ENCODE measurements at places on chromosomes 6 and 20. TPM values are rescaled to one million over a fixed set of nuclear protein-coding genes. Genes with fewer than 3 reads are reported as not detected.

DNA sequence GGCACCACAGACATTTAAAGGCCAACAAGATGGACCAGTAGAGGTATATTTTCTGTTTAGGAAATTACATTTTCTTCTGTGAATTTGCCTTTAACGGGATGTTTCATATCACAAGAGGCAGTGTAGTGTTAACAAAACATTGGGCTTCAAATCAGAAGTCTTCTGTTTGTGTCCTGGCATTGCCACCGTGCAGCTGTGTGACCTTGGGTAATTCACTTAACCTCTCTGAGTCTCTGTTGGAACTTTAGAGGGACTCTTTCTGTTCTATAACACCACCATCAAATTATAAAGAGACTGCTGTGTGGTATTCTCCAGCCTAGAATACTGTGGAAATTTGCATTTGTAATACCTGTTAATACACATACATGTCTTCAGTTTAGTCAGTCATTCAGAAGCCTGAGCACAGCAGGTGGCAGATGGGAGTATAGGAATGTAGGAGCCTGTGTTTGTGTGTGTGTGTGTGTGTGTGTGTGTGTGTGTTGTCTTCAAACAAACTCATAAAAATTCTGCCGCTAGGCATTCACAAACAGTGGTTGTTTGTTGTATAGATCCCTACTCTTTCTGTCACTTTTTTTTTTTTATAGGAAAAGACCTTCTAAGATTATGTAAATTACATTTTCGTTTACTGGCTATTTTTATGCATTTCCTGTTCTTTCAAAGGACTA is 22.6 kb downstream of the UST start:
- DNase-seq: no peak

- DNase-seq: no peak
These were observed 139.4 kb downstream of the ID4 start for GRCh38 chr6:19976411-19977129.

GRCh38 chr6:35260591-35261570 is 1.3 kb downstream of the ZNF76 start:
- DNase-seq: no peak

GSTA1 gene
- not detected for polyA plus RNA-seq

EYS gene
- 0.04 TPM for polyA plus RNA-seq

SLC25A27 gene
- 1.6 TPM for polyA plus RNA-seq

CCN2 gene
- polyA plus RNA-seq: 326 TPM

Measured in BJ (cell line).